Tongue (tissue), 3 donors: ENCODE measurements at places on chromosomes 6 and 20.

DNA sequence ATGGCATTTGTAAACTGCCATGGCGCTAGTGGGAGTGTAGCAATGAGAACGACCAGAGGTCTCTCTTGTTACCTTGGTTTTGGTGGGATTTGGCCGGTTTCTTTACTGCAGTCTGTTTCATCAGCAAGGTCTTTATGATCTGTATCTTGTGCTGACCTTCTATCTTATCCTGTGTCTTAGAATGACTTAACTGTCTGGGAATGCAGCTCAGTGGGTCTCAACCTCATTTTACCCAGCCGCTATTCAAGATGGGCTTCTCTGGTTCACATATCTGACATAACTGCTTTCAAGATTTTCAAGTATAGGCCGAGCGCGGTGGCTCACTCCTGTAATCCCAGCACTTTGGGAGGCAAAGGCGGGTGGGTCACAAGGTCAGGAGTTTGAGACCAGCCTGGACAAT lies 1.9 kb upstream of the SFT2D1 start:
- no peak for DNase-seq

DNA sequence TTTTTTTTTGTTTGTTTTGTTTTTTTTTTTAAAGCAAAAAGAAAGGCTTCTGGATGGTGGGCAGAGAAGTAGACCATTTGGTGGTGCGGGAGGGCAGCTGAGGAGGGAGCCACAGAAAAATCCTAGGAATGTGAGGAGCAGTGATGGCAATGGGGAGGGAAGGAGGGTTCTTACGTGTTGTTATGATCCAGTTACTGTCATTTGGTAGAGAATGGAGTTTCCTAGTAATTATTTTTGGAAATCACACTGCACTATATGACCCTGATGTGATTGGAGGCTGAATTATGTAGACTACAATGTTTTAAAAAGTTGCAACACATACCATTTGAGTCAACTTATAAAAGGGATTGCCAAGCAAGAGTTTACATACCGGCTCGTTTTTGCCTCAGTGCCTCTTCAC lies 22.1 kb downstream of the ADGRF5 start:
- no peak for DNase-seq

DNA sequence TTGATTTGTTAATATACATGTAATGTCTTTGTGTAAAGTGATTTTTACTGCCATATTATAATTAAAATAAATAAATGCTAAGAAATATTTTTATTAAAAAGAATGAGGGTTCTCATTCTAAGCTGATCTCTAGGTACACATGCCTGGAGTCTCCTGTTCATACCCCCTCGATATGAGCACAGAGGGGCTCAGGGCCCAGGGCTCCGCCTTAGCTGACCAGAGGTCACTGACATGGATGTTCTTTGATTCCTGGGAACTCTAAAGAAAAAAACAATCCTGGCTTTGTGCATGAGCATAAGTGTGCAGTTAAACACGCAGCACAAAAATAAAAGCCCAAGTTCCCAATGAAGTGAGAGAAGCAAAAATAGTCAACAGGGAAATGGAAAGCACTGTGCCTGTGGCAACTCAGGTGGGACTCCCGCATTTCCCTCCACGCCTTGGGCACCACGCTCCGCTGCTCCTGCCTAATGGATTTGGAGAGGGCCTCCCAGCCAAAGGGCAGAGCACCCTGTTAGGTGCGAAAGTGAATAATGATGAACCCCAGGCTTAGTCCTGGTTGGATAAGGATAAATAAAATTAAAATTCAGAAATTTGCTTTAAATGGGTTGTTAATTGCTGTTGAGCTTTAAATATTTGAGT lies 33.3 kb upstream of the QKI start:
- no peak for DNase-seq

- no peak for DNase-seq
These were observed 42.3 kb upstream of the FRMD1 start for GRCh38 chr6:168121303-168121665.

DNA sequence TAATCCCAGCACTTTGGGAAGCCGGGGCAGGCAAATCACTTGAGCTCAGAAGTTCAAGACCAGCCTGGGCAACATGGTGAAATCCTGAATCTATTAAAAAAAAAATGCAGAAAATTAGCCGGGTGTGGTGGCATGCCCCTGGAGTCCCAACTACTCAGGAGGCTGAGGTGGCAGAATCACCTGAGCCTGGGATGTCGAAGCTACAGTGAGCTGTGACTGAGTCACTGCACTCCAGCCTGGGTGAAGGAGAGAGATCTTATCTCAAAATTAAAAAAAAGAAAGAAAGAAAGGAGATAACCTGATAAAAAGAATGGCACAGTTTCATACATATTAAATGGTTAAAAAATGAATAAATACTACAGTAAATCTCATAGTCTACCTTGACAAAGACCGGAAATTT lies 123.6 kb upstream of the TNFAIP3 start:
- DNase-seq, result no peak

DNA sequence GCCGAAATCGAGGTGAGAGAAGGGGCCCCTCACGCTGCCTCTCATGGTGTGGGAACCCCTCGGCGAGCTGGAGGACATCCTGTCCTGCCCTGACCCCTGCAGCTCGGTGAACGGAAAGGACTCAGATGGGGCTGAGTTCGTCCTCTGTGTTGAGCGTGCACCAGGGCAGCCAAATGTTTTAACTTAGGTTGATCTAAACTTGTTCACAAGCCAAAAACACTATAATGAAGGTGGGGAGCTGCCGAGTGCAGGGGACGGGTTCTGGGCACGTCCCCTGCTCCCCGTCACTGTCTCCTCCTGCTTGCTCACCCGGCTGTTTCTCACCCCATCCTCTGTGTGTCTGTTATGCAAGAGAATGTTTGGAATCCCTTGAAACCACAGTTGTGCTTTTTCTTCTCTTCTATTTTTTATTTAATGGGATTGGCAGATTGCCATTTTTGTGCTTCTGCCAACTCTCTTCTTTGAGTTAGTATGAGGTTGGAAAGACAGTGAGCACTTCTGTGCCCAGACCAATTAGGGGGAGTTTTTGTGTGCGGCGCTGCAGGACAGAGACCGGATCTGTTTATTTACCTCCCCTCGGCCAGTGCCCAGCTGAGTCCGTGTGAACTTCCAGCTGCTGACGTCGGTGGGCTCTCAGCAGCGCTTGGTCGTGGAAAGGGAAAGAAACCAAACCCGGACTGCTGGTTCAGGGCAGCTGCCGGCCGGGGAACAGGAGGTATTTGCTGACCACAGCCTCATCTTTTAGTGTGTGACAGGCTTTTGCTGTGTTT lies 158.1 kb downstream of the DTNBP1 start:
- DNase-seq, result peak; percentile 96

- no peak for DNase-seq
These were observed 4.5 kb downstream of the SNX5 start for GRCh38 chr20:17964073-17964472.

DNA sequence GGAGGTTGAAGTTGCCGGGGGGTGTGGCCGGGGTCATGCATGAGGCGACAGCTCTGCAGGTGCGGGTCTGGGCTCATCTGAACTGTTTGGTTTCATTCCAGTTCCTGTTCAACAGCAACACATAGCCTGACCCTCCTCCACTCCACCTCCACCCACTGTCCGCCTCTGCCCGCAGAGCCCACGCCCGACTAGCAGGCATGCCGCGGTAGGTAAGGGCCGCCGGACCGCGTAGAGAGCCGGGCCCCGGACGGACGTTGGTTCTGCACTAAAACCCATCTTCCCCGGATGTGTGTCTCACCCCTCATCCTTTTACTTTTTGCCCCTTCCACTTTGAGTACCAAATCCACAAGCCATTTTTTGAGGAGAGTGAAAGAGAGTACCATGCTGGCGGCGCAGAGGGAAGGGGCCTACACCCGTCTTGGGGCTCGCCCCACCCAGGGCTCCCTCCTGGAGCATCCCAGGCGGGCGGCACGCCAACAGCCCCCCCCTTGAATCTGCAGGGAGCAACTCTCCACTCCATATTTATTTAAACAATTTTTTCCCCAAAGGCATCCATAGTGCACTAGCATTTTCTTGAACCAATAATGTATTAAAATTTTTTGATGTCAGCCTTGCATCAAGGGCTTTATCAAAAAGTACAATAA lies 72.5 kb downstream of the PTPN1 start:
- DNase-seq, result no peak

DNA sequence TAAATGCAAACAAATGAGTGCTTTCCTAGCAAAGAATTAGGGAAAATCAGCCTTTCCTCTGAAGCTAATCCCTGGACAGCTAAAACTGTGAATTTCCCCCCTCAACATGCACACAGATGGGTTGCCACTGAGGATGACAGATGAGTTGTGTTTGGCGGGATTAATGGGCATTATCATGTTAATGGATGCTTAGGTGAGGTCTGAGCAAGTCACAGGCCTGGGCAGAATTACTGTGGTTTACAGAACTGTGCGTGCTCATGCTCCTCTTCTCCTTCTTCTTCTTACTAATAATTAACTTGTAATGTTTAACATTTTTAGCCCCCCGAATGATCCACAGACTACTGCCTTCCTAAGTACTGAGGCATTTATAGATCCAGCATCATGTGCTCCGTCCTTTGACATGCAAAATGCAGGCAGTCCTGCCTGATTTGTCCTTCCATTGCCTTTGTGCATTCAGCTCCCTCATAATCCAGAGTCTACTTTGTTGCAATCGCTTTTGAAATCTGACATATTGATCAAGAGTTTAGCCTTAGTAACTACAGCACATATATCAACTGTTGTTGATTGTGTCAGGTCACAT lies 753.4 kb upstream of the MMS22L start:
- DNase-seq, result no peak

GRCh38 chr20:8156235-8157079 lies 24.4 kb downstream of the PLCB1 start:
- DNase-seq, result no peak

- DNase-seq, result peak; percentile 98
These were observed 20.0 kb upstream of the NFATC2 start for GRCh38 chr20:51562332-51563173.

- peak; percentile 93 for DNase-seq
These were observed at the start of gene MAVS for GRCh38 chr20:3846740-3847428. MAVS (plus strand) TSS chr20:3846834; CDS start chr20:3854625, 7,791 bp downstream.

GRCh38 chr6:129473546-129473945 lies 236.4 kb downstream of the ARHGAP18 start:
- no peak for DNase-seq

DNA sequence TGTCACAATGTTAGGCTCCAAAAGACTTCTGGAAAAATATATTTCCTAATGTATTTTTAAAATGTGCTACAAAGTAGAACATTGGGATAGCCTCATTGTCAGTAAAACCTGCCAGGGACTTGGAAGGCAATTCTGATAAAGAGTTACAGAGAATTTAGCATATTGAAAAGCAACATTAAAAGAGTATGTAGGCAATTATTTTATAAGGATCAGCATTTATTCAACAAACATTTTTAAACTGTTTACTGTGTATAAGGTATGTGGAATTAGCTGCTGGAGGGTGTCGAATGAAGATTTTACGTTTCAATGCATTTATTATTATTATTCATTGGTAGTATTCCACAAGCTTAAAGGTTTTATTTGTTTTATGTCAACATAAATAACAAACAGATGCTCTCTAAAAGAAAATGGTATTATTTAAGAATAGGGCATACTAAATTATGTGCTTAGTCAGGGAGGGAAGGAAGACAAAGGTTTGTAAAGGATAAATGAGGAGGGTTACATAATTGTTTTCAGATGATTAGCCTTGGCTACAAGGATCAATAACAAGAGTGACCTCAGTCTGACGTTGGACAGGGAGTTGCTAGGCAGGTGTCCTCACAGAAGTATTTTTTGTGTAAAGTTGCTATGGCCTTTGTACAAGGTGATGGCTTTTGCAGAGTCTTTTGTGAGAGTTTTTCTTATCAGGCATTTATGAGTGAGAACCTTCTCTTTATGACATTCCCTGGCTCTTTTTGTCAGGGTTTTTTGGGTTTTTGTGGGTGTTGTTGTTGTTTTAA lies 313.4 kb upstream of the PLCB4 start:
- no peak for DNase-seq

DNA sequence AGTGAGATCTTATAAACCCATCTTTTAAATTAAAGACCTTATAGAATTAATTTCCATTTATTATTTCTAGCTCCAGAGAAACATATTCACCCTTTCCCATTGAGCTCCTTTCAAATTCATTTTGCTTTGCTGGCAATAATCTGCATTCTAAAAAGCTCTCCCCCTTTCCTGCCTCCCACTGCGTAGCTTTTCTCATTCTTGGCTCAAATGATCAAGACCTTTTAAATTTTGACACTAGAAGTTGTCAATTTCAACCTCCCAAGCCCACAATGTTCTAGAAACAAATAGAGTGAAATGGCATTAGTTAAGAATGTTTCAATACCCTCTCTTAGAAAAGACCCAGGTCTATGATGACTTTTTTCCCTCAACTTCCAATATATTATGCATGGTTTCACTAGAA lies 186.9 kb downstream of the AKAP7 start:
- DNase-seq, result no peak

DNA sequence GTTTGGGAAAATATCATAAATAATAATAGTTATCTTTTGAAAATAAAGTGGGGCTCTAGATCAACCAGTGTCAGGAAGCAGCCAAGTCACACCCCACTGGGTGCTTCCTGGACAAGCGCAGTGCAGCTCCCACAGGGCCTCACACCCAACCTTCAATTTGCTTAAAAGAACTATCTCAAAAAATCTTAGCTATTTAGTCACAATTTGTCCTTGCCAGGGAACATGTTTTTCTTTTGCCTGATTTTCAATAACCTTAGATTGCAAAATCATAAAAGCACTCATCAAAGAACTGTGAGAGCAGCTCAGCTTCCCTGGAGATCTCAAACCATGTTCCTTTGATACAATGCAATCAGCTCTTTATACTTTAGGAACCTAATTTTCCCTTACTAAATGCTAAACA lies 1.6 kb upstream of the NCOA7 start:
- DNase-seq, result no peak

GRCh38 chr6:140183881-140184280 lies 809.4 kb upstream of the CITED2 start:
- DNase-seq, result no peak

DNA sequence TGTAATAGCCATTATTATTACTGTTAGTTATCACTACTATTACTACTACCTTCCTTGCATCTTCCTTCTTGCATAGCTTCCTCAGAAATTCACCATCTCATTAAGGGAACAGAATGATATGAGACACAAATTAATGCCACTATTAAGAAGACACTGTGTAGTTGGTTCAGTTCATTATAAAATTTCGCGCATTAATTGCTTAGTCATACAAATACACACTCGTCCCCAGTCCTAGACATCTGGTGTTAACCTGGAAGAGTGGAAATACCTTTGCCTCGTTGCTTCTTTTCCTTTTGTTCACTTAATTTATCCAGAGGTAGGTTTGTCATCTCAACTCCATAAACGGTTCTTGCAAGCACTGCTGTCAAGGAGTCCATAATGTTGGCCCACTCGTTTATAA lies 107.5 kb downstream of the RALGAPA2 start:
- no peak for DNase-seq

GRCh38 chr6:134647861-134648260 lies 302.0 kb downstream of the ALDH8A1 start:
- DNase-seq, result no peak

GRCh38 chr6:163414117-163414945 lies at the start of gene QKI:
QKI (plus strand) TSS chr6:163414718; CDS start chr6:163415194, 476 bp downstream.
- peak; percentile 93 for DNase-seq

GRCh38 chr6:167845856-167846255 lies 19.1 kb downstream of the AFDN start:
- DNase-seq, result no peak
